ENCODE measurements at places on chromosomes 2 and 18.

GRCh38 chr2:140091926-140092325 is 1311.7 kb upstream of the NXPH2 start:
- DNase-seq, result no peak

GRCh38 chr2:117502121-117502520 is 312.4 kb upstream of the DDX18 start:
- no peak for DNase-seq

DNA sequence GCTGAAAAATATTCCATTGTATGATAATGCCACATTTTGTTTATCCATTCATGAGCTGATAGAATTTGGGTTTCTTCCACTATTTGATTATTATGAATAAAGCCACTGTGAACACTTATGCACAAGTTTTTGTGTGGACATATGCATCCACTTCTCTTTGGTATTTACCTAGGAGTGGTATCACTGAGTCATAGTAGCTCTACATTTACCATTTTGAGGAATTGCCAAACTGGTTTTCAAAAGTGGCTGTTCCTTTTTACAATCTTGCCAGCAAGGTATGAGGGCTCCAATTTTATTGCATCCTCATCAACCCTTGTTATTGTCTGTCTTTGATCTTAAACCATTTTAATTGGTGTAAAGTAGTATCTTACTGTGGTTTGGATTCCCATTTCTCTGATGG is 13.3 kb upstream of the EHBP1 start:
- DNase-seq, result no peak

DNA sequence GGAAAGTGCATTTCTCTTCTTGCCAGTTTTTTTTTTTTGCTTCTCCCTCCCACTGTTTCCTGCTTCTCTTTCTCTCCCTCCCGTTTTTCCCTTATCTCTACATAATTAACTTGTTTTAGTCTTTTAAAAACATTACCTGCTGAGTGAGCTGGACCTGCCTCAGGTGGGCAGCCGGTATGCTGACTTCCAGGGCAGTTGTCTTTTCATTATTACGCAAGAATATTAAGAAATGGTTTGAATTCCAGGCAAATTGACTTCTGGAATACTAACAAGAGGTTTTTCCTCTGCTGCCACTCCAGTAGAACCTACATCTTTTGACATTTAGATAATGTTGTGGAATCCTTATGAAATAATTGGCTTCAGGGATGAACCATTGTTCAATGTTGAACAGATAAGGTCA is 161.8 kb downstream of the THSD7B start:
- DNase-seq, result no peak

- DNase-seq, result no peak
Measured at GRCh38 chr2:96113367-96113677, 3.0 kb downstream of the ADRA2B start.

Data from NCI-H82 (cell line).